ENCODE measurements at places on chromosomes 4 and X. TPM values are rescaled to one million over a fixed set of nuclear protein-coding genes. Genes with fewer than 3 reads are reported as not detected.

GRCh38 chr4:10160281-10160856, 43.8 kb upstream of the WDR1 start:
- H3K27me3 ChIP-seq = peaks cover 24% of the 10 kb centered on the region
- no peaks in the 10 kb centered on the region for H3K36me3 ChIP-seq
- H3K27ac ChIP-seq = no peak overlapping the region
- H3K4me3 ChIP-seq = no peak overlapping the region
- H3K4me1 ChIP-seq = peaks cover 6% of the 10 kb centered on the region

EFHC2 gene
- total RNA-seq = 0.21 TPM

DGAT2L6 gene
- total RNA-seq = not detected

DNA sequence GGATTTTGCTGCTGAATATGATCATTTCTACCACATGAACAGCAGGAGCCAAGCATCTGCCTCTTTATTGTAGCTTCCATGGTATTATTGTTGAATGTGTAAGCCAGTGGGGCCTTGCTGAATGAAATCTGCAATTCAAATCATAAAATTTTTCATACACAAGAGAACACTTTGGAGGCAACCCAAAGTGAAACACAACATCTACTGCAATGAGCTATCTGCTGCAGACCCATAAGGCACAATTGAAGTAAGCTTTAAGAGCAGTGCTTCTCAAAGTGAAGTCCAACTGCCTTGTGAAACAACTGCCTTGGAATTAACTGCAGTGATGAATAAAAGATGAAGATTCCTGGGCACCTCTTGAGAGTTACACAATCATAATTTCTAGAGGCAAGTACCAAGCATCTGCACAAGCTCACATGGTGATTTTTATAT, 626.3 kb upstream of the INTU start:
- H3K36me3 ChIP-seq = no peaks in the 10 kb centered on the region
- H3K4me1 ChIP-seq = peaks cover 3% of the 10 kb centered on the region
- no peaks in the 10 kb centered on the region for H3K27me3 ChIP-seq
- DNase-seq = no peak
- H3K27ac ChIP-seq = no peak overlapping the region

Data from type B pancreatic cell (in vitro differentiated cells).